Pancreas (tissue), 10 donors: ENCODE measurements at places on chromosomes 16 and 17.

GRCh38 chr17:55072898-55073297, 104.3 kb downstream of the STXBP4 start:
- no peak for DNase-seq

- no peak for DNase-seq
Measured at GRCh38 chr16:74736531-74737157, 36.0 kb upstream of the MLKL start.

GRCh38 chr16:55030944-55031343, 100.3 kb downstream of the IRX5 start:
- no peak for DNase-seq

DNA sequence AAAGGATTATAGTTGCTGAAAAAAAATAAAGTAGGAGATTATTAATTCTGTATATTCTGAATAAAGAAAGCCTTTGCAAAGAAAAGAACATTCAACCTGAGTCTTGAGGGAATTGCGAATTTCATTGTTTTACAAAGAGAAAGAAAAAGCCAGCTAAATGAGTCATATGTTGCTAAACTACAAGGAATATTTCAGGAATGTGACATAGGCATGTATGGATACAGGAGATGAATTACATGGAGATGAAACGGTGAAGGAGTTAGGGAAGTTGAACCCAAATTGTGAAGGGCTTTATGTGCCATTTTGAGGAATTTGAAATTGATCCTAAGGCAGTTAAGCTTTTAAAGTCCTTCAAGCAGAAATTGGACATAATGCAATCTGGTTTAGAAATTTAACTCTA, 177.3 kb upstream of the RBL2 start:
- DNase-seq = no peak

DNA sequence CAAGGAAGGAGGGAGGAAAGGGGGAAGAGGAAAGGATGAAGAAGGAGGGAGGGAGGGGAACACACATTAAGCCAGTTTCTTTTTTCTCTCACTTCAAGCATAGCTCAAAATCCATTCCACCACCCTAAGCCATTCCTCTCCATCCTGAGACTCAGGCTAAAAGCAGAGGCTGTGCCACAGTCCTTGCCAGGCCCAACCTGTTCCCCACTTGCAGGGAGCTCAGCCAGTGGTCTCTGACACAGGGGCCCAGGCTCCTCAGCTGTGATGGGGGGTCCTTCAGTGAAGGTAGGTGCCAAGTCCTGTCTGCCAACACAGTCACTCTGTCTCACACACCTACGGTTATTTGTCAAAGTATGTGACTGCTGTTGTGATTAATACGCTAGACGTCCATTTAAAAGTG, 44.6 kb downstream of the SDK2 start:
- DNase-seq = no peak

- no peak for DNase-seq
Measured at GRCh38 chr17:66988069-66988798, 23.7 kb downstream of the CACNG4 start.

DNA sequence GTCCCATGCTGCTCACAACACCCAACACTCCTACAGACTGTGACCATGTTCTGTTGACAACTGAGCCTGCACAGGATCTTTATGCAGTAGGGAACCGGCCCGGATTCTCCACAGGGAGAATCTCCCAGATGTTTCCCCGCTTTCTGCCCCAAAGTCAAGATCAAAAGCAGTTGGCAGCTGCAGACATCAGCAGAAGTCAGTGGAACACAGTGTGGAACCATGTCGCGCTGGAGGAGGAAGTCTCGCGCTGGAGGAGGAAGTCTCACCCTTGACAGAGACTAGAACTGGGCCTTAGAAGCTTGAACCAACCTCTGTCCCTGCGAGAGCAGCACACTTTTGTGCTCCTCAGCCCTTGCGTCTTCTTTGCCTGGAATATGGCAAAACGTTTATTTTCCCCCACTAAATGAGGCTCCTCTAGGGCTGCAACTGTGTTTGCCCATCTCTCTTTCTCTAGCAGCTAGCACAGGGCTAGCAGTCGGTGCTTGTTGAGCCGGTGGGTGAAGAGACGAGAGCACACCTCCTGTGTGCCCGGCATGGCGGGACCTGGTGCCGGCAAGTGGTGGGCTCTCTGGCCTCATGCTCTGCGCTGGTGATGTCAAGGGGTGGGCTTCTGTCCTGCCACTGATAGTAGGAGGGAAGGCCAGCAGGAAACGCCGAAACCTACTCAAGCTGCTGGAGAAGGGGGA, 2.1 kb upstream of the MRC2 start:
- DNase-seq = no peak
